ENCODE measurements at places on chromosomes 13 and 19.

DNA sequence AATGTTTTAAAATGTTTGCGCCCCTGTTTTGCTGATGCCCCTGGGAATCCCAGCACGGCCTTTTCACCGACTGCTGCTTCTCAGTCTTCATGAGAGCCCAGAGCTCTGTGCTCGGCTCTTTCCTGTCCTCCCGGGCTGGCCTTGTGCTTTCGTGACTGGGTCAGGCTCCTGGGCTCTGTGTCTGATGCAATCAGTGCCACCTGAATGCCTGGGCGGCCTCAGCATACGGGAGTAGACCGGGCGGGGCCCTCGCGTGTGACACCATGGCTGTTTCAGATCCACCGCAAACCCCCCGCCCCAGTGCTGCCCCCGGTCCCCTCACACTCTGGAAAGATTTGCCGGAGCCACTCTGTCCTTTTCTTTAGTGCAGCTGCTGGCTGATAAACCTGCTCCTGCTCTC, 21.4 kb downstream of the PABPC3 start:
- no peak for DNase-seq

DNA sequence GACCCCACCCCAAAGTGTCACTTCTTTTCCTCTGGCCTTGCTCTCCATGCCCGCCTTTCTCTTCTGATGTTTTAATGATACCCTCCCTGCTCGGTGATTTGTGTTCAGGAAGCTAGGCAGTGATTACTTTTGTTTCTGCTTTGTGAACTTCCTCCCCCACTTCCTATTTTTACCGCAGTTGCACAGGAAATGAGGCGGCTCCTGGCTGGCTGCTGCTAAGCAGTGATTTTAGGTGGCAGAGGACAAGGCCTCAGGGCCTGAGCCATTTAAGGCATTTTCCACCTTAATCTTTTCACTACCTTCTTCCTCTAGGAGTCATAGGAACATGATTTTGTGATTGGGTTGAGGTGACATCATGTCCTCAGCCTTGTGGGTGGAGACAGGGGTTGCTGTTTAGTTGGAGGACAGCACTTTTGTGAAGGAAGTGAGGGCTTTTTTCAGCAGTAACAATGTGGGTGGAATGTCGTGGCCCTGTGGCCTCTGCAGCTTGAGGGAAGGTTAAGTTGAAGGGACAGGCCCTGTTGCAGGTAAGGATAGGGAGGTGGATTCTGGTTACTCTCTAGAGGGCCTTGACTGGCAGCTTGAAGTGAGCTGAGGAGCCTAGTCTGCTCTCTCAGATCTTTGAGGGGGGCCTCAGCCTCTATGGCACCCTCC, 15.7 kb downstream of the GARRE1 start:
- no peak for DNase-seq

DNA sequence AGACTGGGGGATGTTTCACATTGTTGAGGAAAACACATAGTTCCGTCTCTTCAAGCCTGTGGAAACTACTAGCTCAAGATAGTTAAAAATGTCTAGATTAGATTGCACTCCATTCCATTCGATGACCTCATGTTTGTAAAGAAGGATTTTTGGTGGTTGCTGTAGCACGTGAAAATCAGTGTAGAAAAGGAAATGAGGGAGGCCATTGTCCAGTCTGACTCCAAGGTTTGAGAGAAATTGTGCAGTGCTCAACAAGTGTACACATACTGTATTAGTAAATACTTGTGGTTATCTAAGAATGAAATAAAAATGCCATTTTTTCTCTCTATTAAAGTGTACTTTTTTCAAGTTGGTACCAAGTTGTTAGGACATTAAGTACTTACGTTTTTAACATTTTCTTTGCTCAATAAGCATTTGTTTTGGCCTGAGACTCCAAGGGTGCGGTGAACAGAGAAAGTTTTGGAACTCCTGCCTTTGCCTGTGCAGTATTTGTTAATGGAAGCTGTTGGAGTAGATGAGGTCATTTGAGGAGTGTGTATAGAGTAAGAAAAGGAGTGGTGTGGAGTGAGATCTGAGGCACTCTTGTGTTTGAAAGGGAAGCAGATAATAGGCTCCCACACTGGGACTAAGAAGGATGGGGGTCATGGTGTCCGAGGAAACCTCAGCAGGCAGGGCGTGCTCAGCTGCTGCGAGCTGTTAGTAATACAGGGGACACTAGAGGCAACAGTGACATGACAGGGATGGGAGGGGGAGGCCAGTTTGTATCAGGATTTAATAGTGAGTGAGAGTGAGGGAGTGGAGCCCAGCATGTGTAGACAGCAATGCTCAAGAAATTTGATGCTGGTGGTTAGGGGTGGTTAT, 4.4 kb downstream of the WASF3 start:
- DNase-seq, result no peak

- no peak for DNase-seq
These were observed 13.3 kb downstream of the KATNAL1 start for GRCh38 chr13:30294004-30294403.

DNA sequence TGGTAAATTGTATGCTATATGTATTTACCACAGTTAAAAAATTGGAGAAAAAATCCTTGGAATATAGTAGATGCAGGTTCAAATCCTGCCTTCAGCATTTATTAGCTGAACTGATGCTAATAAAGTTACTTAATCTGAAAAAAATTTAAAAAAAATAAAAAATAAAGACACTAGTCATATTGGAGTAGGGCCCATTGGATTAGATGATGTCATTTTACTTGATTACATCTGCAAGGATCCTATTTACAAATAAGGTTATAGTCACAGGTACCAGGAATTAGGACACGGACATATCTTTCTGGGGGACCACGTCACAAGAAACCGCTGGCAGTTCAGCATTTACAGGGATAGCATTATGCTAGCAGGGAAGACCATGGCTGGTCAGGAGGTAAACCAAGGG, 6.2 kb downstream of the ZNF555 start:
- no peak for DNase-seq

GRCh38 chr13:46015366-46015765, 37.2 kb downstream of the ZC3H13 start:
- no peak for DNase-seq

DNA sequence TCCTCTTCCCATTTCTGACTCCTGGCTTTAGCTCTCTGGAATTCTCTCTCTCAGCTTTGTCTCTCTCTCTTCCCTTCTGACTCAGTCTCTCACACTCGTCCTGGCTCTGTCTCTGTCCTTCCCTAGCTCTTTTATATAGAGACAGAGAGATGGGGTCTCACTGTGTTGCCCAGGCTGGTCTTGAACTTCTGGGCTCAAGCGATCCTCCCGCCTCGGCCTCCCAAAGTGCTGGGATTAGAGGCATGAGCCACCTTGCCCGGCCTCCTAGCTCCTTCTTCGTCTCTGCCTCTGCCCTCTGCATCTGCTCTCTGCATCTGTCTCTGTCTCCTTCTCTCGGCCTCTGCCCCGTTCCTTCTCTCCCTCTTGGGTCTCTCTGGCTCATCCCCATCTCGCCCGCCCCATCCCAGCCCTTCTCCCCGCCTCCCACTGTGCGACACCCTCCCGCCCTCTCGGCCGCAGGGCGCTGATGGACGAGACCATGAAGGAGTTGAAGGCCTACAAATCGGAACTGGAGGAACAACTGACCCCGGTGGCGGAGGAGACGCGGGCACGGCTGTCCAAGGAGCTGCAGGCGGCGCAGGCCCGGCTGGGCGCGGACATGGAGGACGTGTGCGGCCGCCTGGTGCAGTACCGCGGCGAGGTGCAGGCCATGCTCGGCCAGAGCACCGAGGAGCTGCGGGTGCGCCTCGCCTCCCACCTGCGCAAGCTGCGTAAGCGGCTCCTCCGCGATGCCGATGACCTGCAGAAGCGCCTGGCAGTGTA, 2.7 kb downstream of the APOE start:
- DNase-seq, result no peak

GRCh38 chr13:73366241-73366640, 307.4 kb downstream of the KLF5 start:
- DNase-seq, result no peak

Data from substantia nigra (tissue), 51 donors.